ENCODE measurements at places on chromosomes 16 and 17.

- DNase-seq, result no peak
Observed at GRCh38 chr16:50334106-50334975, 34.4 kb downstream of the BRD7 start.

DNA sequence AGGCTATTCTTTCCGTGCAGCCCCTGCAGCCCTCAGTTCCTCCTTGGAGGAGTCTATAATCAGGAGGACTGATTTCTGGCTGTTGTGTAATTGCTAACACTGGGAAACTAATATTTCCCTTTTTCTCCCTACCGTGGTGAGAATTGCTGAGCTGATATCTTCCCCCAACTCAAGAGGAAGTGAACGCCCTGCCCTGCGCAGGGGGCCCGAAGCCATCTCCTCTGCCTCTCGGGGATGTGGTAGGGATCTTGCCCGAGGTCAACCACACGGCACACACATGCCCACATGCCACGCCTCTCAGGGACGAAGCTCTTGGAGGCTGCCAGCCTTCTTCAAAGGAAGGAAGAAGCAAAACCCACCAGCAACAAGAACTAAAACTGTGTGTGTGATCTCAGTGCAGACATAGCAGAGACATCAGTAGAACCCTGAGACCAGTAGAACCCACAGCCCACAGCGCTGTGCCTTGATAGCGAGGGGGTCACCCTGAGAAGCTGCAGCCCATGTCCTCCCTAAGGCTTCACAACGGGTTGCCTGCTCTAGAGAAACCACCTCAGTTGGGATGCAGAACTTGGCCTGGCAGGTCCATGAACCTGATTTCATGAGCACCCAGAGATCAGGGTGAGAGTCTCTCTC is 8.9 kb upstream of the ULK2 start:
- DNase-seq, result no peak

GRCh38 chr16:5895137-5895536 is 797.5 kb upstream of the EEF2KMT start:
- no peak for DNase-seq

DNA sequence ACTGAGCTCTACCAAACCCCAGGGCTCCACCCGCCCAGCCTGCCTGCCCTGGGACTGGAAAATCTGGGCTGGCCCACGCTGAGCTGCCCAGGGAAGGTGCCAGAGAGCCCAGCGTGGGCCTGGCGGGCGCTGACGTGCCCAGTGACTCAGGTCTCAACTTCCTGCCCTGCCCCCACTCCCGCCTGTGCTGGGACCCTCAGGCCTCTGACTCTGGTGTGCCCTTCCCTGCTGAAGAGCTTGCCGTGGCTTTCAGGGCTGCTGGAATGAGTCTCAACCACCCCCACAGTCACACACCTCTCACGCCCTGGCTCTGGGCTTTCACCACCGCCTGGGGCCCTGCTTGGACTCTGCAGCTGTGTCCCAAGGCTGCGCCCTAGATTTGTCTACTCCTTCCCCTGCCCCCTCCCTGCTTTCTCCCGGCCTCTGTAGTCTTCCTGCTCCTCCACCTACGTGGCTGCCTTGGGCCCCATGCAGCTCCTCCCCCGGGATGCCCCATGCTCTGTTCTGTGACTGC is 10.4 kb downstream of the LLGL1 start:
- DNase-seq, result no peak

- DNase-seq, result no peak
Observed at GRCh38 chr17:73126716-73127473, 34.4 kb upstream of the SLC39A11 start.

GRCh38 chr16:57749856-57750452 is 14.4 kb downstream of the KATNB1 start:
- no peak for DNase-seq

- no peak for DNase-seq
Observed at GRCh38 chr17:41863074-41863848, 2.0 kb downstream of the KLHL11 start.

DNA sequence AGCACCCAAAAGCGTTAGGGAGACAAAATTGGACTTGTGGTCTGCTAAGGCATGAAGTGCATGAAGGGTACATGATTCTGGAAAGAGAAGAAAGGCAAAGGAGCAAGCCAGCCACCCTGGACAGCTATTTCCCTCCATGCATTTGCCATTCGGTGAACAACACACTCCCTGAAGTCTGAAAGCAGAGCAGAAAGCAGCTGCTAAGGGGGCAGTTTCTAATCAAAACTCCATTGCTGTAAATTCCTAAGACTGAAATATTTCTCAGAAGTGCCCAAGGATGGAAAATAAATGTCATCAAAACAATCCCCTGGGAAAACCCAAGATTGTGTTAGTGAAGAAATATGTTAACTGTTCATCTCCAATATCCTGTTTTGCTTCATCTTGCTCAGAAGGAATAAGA is 44.3 kb downstream of the PMP22 start:
- no peak for DNase-seq

DNA sequence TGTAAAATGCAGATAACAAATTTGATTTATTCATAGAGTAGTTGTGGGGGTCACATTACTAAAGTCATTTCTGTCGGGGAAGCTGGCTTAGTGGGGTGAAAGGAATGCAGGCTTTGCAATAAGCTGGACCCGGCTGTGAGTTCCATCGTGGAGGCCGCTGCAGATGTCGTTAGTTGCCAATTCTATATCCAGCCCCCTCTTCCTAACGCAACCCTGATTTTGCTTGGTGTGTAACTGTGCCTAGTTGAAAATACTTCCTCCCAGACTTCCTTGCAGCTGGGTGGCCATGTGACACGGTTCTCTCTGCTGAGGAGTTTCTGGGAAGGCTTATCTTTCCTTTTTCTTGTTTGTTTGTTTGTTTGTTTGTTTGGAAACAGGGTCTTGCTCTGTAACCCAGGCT is 4.5 kb downstream of the MFSD6L start:
- no peak for DNase-seq

- no peak for DNase-seq
Observed at GRCh38 chr17:42389135-42389417, 834 bp upstream of the STAT3 start.

- no peak for DNase-seq
Observed at GRCh38 chr17:36118477-36119353, 15.1 kb downstream of the CCL4 start.

- DNase-seq, result no peak
Observed at GRCh38 chr17:16980813-16981731, 9.2 kb upstream of the TNFRSF13B start.

DNA sequence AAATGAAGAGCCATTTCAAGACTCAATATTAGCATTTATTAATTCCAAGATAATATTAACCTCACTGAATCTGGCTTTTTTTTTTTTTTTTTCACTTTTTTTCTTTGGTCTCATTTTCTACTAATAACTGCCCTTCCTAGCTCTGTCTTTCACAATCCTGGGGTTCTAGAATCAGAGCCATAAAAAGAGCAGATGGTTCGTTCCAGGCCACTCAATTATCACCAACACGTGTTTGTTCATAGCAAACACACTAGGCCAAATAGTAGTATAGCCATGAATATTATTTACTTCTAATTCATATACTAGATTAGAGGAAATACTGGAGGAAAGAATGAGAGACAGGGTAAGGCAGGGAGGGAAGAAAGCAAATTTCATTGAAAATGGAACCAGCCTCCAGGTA is 39.8 kb downstream of the TEX2 start:
- DNase-seq, result no peak

DNA sequence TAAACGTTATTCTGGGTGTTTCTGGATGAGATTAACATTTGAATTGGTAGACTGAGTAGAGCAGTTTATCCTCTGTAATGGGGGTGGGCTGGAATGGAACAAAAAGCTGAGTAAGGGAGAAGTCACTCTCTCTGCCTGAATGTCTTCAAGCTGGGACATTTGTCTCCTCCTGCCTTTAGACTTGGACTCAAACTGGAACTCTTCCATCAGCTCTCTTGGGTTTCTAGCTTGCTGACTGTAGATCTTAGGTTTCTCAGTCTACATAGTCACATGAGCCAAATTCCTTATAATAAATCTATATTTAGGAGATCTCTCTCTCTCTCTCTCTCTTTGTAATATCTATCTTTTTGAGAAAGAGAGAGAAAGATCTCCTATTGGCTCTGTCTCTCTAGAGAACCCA is 553.3 kb upstream of the CDH11 start:
- no peak for DNase-seq

DNA sequence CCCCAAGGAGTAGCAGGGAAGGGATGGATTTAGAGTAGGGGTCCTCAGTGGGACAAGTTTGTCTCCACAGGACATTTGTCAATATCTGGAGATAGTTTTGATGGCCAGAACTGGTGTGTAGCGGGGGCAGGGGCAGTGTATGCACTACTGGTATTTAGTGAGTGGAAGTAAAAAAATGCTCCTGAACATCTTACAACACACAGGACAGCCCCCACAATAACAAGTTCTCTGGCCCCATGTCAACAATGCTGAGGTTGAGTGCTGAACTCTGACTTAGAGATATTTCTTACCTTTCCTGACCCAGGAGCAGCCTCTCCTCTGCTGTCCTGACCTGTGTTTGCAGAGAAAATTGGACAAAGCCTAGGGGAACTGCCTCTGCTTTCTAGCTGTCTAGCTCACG is 365.8 kb downstream of the HAPSTR1 start:
- no peak for DNase-seq

- no peak for DNase-seq
Observed at GRCh38 chr17:75110234-75110937, 617 bp downstream of the ARMC7 start.

DNA sequence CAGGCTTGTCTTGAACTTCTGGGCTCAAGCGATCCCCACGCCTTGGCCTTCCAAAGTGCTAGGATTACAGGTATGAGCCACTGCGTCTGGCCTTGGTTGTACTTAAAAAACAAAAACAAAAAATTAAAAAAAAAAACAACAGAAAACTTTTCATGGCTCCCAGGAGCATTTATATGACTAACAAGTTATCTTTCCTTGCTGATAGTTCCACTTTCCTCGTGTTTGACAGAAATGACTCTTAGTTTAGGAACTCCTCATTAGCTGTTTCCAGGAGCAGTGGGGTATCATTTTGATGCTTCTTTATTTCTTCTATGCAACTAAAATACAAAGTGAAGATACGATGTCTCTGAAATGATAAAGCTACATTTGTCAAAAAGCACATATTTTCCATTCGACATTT is 165.4 kb downstream of the PRKCA start:
- no peak for DNase-seq

DNA sequence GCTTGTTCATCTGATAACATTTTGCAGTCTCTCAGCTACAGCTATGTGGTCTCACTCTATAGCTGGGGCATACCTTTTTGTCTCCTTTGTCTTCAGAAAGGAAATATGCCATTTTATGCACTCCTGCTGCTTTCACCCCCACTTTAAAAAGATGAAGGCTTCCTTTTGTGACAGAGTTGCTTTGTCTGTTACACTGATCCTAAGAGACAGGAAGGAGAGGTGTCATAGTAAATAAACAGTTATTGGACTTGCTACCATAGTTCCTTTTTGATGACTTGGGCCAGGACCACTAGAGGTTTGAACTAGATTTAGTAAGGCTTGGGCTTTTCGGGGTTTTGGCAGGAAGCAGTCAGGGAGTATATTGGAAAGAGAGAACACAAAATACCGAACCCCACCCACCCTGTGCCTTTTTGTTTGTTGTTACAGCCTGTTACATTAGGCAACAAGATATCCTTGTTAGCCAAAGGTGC is 1.8 kb upstream of the METTL9 start:
- DNase-seq, result no peak

DNA sequence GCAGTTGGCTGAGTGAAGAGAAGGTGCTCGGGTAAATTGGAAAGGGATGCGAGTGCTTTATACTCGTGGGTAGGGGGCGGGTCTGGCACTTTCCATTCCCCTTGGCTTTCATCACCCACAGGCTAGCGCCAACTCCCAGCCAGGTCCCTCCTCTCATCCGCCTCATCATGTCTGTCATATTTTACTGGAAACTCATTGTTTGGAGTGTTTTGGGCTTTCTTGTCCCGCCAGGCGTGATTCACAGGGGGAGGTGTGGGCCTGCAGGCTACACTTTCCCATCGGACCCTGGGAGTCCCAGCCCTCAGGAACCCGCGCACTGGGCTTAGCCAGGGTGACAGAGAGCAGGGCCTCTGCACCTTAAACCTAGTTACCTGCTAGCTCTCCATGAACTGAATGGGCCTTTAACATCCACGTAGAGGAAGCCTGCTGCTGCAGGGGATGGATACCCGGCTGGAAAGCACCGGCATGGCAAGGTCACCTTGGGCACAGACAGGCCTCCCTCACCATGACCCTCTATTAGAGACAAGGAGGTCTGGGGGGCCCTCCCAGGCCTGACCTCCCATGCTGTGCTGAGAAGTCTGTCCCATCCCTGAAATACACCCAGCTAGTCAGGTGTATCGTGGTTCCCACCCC is at the start of gene KRT14:
Gene KRT14 (minus strand): TSS at position 33 of the 633 bp plus-strand sequence. CDS start 61 bp downstream, outside the sequence.
- DNase-seq, result no peak

- DNase-seq, result no peak
Observed at GRCh38 chr16:84593825-84594724, 23.8 kb downstream of the COTL1 start.

- DNase-seq, result no peak
Observed at GRCh38 chr17:44778656-44779210, 19.9 kb downstream of the ADAM11 start.

- DNase-seq, result peak; percentile 80
Observed at GRCh38 chr16:88905563-88905962, 39.1 kb upstream of the PABPN1L start.

DNA sequence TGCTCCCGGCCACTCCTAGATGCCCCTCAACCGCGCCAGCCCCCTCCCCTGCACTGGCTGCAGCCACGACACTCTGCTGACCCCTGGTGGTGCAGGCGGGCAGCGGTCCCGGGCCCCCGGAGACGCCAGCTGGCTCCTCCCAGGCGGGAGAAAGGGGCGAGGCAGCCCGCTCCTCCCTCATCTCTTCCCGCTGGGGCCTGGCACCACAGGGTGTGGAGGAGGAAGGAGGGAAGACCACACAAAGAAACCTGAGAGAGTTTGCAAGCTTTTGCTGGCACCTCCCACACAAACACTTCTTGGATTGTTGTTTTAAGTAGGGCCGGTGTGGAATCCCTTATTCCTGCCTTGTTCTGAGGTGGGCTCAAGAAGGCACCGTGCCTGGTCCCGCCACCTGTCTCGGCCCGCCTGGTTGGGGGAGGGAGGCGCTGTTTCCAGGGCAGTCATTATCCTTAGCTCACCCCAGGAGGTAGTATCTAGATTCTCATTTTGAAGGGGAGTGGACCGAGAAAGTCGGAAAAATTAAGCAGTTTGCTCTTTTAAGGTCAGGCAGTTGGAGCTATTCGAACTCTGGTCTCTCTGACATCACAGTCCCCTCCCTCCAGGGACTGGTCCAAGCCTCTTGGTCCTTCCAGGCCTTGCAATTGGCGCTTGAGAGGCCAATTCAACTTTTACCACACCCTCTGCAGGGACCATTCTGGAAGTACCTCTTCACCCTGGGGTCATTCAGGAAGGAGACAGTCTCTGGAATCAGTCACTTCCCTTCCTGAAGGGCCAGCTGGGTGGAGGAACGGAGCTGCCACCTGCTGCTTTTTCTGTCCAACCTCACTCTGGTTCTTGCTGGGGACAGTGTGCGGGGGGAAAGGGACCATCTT is 959 bp upstream of the ANKRD13B start:
- peak; percentile 97 for DNase-seq

All from D341Med (cell line).